ENCODE measurements at places on chromosomes 7 and 10.

GRCh38 chr10:55966101-55966500, 395.0 kb downstream of the ZWINT start:
- no peak for DNase-seq

- DNase-seq = no peak
Measured at GRCh38 chr10:111093741-111094380, 17.0 kb downstream of the ADRA2A start.

DNA sequence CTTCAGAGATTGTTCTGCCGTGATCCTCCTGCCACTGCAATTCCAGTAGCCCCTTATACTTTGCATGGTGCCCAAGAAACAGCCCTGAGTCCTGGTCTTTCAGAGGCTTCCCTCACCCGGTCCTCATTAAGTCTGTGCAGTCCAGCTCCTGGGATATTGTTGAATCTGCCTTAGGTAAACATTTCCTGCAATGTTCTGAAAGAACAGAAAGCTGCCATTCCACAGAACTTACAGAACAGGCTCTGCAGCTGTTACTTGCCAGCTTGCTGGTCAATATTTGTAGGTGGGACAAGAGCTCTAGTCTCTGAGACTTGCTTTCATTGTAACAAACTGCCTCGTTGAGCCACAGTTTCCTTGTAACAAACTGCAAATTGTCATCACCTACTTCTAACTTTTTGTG, 115.0 kb upstream of the KIF5B start:
- DNase-seq = no peak

DNA sequence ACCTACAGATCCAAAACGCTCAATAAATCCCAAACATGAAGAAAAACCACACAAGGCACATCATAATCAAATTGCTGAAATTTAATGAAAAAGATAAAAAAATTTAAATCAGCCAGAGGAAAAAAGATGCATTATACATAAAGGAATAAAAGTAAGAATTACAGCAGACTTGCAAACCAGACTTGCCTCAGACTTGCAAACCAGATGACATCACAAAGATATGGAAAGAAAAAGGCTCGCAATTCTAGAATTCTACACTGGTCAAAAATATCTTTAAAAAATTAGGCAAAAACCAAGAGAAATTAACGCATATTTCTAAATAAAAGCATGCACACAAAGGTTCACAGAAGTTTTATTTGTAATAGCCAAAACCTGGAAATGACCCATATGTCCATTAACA, 188.0 kb upstream of the NAMPT start:
- no peak for DNase-seq

DNA sequence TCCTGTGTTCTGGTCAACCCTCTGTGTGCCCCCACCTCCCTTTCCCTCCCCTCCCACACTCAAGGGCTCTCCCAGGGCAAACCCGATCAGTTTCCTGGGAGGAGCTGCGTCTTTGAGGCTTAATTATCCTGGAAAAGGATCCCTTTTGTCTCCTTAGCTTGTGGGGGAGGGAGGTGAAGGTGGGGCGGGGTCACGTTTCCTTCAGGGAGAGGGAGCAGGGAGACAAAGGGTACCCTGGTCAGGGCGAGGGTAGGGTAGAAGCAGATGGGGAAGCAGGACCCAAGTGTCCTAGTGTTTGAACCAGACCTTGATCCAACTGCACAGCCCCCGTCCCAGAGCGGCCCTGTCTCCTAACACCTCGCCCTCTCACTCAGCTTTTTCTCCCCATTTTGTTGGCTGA, 90.1 kb downstream of the HIF1AN start:
- no peak for DNase-seq

DNA sequence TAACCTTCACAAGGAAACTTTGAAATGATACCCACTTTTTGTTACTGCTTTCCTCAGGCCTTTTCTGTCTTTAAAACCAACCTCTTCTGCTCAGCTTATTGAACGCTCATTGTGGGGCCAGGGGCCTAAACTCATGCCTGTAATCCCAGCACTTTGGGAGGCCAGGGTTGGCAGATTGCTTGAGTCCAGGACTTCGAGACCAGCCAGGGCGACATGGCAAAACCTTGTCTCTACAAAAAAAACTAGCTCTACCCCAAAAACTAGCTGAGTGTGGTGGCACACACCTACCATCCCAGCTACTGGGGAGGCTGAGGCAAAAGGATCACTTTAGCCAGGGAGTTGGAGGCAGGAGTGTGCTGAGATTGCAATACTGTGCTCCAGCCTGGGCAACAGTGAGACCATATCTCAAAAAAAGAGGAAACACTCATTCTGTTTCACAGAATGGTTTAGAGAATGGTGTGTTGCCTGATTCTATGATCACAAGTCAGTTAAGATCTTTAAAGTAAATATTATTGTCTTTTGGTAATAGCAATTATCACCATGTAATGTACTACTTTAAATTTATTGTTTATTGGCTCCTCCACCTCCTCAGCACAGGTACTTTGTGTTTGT, 51.1 kb downstream of the KCTD7 start:
- no peak for DNase-seq

DNA sequence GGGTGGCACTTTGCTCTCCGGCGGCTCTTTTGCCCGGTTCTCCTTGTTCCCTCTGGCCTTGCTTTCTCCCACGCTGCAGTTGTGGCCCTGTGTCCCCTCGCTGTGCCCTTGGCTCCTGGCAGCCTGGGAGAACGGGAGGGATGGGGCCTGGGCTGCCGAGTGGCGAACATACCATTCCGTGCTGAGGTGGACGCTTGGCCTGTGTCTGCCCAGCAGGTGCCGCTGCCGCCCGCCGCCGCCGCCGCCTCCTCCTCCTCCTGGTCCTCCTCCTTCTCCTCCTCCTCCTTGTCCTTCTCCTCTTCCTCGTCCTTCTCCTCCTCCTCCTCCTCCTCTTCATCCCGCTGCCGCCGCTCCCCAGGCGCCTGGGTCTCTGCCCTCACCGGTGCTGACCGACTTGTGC, 36.0 kb downstream of the AGAP3 start:
- DNase-seq = no peak

Data from activated CD4-positive, alpha-beta T cell treated with anti-CD3 and anti-CD28 coated beads, Interleukin-2, amount 10 ng/mL, durations not matched to agents 24 days and 14 days (primary cell).